ENCODE measurements at places on chromosomes 13 and 19. TPM values are rescaled to one million over a fixed set of nuclear protein-coding genes. Genes with fewer than 3 reads are reported as not detected.

SHISA7 gene
- total RNA-seq, result not detected

TUBA3C gene
- total RNA-seq, result not detected

ZNF208 gene
- not detected for total RNA-seq

C19orf38 gene
- 0.74 TPM for total RNA-seq

TJP3 gene
- total RNA-seq, result 69.6 TPM

MAMSTR gene
- total RNA-seq, result 1.3 TPM

TLE6 gene
- 10.9 TPM for total RNA-seq

ATXN8OS gene
- not detected for total RNA-seq

ZNF829 gene
- not detected for total RNA-seq

PCP2 gene
- 0.32 TPM for total RNA-seq

SHD gene
- 2.0 TPM for total RNA-seq

GIPR gene
- total RNA-seq, result 14.1 TPM

CGB5 gene
- total RNA-seq, result not detected

PRKD2 gene
- total RNA-seq, result 73.5 TPM

PSG2 gene
- not detected for total RNA-seq

ZFP14 gene
- 2.8 TPM for total RNA-seq

ZNF17 gene
- 5.1 TPM for total RNA-seq

GRK1 gene
- total RNA-seq, result not detected

ILF3 gene
- 430 TPM for total RNA-seq

CD22 gene
- 7.0 TPM for total RNA-seq

FFAR3 gene
- total RNA-seq, result not detected

GPR108 gene
- total RNA-seq, result 75.0 TPM
